ENCODE measurements at places on chromosomes 3 and 15.
A peak's percentile ranks its signal among the peaks of the same experiment; 100 is the strongest.

- DNase-seq: no peak
Observed at GRCh38 chr15:54347082-54347827, 369.0 kb downstream of the UNC13C start.

DNA sequence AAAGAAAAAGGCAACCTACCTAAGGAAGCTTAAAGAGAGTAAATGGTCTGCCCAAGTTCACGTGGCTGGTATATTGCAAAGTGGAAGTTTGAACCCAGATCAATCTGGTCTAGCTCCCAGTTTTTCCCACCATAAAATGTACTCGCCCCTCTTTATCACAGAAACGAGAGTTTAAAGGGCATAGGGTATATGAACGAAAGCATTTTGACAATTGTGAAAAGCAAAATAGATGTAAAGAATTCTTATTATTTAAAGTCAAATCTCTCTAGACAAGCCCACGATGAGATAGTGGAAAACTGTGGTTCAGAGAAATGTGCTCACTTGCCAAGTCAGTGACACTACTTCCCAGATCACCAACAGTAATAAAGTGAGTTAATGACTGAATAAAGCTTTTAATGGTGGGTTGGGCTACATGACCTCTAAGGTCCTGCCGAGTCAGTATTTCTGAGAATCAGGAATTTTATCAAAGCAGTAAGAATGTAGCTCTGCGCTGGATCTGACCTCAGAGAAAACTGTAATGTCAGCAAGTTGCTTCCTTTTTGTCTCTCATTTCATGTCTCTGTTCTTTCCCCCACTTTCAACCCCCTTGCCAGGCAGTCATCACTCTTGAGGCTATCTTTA is 23.3 kb upstream of the NEO1 start:
- DNase-seq: peak; percentile 60

- no peak for DNase-seq
Observed at GRCh38 chr15:88076328-88076727, 180.2 kb downstream of the NTRK3 start.

- DNase-seq: peak; percentile 87
Observed at GRCh38 chr3:112327371-112327951, 5.5 kb upstream of the CD200 start.

DNA sequence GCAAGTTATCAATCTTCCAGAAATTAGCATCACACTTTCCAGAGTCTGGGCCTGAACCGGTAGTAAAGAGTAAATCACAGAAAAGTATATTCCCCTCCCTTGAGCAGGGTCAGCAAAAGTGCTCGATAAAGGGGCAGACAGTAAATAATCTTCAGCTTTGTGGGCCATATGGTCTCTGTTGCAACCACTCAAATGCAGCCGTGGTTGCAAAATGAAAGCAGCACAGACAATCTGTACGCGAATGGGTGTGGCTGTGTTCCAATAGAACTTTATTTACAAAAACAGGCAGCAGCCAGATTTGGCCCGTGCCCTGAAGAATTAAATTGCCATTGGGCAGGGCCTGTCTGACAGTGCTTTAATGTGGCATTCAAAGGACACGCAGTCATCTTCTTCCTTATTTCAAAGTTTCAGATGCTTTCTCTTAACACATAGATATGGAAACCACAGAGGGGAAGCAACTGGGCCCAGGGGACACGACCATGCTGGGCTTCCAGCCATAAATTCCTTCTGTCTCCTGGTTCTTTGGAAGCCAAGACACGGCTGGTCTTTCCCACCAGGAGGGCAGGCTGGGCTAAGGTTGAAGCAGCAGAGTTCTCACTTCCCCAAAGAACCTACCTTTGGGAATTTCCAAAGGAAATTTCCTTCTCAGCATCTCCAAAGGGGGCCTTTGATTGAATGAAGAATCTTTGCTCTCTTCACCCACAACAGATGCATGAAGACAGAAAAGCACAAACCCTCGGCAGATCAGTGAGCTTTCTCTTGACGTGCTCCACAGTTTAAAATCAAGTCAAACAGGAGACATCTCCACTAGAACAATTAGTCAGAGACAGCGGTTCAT is 489.8 kb upstream of the PROK2 start:
- peak; percentile 48 for DNase-seq

DNA sequence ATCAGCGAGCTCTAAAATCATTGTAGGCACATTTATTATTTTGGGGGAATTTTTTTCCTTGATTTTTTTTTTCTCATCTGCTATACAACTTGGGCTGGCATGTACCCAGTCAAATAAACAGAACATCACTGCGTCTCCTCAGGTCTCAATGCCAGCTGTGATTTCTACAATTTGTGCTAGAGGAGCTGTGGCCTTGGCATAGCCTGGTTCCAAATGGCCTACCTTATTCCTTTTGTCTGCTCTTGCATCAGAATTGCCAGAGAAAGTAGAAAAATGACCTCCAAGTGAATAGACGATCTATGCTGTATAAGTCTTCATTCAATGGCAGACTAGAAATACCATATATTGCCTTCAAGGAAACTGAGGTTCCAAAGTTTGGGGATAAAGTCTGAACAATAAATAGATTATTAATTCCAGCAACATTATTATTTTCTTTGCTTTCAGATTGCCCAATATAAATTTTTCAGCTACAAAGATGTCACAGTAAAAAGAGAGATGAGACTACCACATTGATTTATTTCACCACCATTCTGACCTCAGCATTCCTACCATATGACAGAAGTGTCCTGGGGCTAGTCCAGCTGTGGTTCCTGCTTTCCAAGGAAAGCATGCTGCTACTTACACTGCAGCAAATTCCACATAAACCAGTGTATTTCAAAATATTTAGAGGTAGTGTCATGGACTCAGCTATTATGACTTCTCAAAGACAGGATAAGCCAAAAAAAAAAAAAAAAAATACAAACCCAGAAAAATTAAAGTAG is 493.9 kb upstream of the ZNF385D start:
- no peak for DNase-seq

- no peak for DNase-seq
Observed at GRCh38 chr3:117512975-117513374, 803.4 kb downstream of the TUSC7 start.

DNA sequence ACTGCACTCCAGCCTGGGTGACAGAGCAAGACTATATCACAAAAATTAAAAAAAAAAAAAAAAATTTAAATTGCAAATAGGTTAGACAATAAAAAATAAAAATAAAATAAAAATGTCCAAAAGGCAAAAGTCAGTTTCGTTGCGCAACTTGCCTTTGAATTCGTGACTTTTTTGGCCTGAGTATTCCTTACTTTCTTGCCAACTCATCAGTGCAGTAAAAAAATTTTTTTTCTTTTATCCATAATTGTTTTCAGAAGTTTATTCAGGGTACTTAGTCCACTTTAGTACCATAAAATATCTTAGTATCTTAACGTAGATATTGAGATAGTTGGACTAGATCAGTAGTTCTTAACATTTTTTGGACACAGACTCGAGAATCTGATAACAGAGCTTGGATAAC is 22.4 kb upstream of the CILP start:
- no peak for DNase-seq

DNA sequence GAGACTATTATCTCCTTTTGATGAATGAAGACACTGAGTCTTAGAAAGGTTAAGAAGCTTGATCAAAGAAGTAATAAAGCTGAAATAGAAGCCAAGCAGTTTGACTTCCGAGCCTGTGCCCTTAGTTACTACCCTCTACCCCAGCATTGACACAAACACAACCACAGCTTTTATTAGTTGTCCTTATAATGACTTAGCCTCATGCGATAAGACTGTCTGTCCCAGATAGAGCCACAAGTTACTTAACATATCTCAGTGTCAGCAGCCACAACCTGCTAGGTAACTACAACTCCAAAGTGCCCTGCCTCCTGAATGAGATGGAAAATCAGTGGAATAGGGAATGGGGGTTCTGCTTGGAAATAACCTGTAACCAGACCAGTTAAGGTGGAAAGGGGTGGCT is 781.6 kb upstream of the CFAP20DC start:
- DNase-seq: no peak

DNA sequence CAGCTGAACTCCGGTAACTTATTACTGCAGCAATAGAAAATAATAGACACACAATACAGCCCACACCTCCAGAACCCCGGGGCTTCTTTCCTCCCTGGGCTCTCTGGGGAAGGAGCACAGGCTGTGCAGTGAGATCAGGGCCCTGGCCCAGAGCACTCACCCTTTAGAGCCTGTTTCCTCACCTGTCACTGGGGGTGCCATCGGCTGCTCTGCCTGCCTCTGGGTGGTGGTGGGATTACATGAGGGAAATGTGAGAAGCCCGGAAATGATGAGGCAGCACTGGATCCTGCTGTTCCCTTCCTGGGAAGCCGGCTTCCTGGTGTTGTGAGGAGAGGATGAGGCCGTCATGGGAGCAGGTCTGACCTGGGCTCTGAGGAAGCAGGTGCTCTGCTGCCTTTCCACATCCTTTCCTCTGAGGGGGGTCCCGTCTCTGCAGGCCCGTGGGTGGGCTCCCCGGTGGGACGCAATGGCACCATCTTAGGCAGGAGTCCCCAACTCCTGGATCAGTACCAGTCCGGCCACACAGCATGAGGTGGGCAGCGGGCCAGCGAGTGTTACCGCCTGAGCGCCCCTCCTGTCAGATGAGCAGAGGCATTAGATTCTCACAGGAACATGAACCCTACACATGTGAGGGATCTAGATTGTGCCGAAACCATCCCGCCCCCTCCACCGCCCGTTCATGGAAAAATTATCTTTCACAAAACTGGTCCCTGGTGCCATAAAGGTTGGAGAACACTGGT is 220.9 kb upstream of the CTDSPL start:
- DNase-seq: no peak

- no peak for DNase-seq
Observed at GRCh38 chr15:89293012-89293411, 41.6 kb downstream of the POLG start.

DNA sequence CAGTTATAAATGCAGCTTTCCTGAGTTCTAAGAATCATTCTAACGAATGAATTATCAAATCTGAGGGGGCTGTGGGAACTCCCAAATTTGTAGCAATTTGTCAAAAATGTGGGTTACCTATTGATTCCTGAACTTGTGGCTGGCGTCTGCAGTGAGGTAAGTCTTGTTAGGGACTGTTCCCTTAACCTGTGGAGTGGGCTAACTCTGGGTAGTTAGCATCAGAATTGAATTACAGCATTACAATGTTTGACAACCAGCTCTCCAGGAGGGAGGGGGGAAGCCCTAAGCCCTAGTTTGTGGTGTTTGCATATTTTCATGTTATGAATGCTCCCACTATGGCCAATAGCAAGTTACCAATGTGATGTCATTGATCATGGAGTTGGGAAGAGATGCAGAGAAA is 65.9 kb upstream of the STT3B start:
- no peak for DNase-seq

DNA sequence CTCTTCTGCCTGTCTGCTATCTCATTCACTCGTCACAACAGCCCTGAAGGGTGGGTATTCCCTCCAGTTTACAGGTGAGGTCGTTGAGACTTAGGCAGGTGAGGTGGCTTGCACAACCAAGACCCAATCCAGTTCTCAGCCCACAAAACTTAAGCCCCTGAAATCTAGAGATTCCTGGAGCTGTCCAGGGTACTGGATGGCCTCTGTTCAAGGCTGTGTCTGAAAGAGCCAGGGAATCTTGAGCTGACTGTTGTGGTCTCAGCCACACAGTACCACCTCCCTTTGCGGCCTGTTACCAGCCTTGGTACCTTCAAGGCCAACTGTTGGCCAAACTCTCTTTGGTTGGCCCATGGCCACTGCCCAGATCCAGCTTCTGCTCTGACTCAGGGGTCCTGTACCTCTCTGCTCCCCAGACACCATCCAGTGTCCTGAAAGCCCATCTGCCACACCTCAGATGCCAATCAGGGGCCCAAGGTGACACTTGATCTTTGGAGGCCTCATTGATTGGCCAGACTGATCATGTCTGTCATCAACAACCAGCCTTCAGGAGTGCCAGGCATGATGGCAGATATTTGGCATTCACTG is 10.9 kb upstream of the FAM107A start:
- peak; percentile 18 for DNase-seq

- no peak for DNase-seq
Observed at GRCh38 chr15:52113708-52114107, 1.1 kb upstream of the BCL2L10 start.

DNA sequence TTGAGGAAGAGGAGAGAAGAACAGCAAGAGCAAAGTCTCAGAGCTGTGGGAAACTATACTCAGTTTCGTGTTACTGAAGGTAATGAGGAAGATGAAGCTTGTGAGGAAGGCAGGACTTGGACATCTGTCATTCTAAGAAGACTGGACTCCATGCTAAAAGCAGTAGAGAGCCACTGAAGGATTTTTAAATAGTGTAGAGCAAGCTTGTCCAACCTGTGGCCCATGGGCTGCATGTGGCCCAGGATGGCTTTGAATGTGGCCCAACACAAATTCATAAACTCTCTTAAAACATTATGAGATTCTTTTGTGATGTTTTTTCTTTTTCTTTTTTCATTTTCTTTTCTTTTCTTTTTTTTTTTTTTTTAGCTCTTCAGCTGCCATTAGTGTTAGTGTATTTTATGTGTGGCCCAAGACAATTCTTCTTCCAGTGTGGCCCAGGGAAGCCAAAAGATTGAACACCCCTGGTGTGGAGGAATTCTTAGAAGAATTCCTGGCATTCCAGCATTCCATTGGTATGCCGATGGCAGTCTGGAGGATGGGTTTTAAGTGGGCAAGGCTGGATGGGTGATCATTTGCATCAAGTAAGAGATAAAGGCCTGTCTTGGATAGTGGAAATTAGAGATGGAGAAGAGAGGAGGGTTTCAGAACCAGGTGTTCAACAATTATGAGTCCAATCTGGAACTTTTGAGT is 6.9 kb upstream of the NFKBIZ start:
- DNase-seq: no peak
